ENCODE measurements at places on chromosomes 6 and 20.

DNA sequence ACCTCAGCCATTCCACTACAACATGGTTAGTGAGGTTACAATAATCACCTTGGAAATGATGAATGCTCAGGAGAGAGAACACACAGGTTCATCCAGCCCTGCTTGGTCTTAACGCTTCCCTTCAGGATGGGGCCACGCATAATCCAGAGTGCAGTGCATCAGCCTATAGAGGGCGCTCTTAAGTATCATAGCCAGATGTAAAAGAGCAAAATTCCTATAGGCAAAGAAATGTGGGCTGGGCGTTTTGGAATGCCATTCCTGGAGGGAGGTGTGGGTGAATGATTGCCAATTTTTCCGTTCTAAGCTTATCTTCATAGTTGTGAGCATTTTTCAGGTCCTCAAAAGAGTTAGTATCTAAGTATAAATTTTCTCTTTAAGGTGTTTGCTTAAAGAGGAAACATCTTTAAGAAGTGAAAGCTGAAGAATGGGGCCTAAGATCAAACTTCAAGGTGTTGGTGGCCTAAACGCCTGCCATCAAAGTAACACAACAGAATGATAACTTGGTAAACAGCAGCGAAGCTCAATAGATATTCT is 1.8 kb downstream of the RIPOR2 start:
- DNase-seq: no peak

- no peak for DNase-seq
Measured at GRCh38 chr6:42104804-42105125, 37.7 kb downstream of the C6orf132 start.

DNA sequence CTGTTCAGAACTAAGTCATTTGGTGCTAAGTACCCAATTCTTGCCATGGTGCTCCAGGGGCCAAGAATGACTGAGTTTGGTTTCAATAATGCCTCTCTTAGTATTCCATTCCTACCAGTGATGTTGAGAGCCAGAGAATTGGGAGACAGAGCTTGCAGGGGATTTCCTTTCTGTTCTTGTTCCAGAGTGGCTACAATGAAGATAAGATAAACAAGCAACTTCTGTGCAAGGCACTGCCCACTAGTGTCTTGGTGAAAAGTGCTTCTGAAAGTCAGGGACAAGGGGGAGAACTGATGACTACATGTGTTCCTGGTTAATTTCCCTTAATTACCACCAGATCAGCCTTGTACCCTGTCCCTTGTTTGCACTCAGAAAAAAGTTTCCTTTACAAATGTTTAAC is 421.6 kb downstream of the BCKDHB start:
- no peak for DNase-seq

DNA sequence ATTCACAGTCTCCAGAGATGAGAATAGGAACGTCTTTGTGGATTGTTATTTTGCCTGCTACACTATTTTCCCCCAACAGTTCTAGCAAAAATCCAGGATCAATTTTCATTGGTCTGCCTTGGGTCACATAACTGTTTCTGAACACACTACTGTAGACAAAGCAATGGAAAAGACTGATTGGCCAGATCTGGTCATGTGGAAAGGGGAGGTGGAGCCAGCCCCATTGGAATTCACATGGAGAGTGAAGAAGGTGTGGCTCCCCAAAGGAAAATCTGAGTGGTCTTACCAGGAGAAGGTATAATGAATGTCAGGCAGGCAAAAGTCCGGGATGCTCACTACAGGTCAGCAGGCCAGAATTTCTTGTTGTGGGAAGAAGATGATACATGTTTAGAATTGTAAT is 9.5 kb upstream of the TP53RK start:
- DNase-seq: no peak

- no peak for DNase-seq
Measured at GRCh38 chr6:109718991-109719390, 27.9 kb downstream of the FIG4 start.

DNA sequence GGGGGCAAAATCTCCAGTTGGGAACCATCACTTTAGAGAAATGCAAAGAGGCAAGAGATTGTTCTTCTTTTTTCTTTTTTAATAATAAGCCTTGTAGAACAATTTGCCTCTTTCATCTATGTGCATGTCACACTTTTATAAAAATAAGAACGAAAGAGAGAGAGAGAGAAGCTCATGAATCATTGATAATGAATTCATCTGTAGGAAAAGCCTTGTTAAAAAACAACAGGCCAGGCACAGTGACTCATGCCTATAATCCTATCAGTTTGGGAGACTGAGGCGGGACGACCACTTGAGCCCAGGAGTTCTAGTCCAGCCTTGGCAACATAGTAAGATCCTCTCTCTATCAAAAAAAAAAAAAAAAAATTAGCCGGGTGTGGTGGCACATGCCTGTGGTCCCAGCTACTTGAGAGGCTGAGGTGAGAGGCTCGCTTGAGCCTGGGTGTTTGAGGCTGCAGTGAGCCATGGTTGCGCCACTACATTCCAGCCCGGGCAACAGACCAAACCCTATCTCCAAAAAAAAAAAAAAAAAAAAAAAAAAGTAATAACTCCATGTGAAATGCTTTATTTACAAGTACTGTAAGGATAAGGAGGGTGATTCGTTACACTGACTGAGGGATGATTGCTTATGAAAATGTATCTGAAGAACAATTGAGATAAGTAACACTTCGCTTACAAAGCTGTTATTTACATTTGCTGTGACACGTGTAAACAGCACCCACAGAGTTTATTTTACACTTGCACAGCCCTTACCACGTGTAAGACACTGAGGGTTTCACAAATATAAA is 6.0 kb downstream of the CCN5 start:
- DNase-seq: no peak

GRCh38 chr6:159602431-159603041 is 90.5 kb downstream of the SOD2 start:
- DNase-seq: no peak

- no peak for DNase-seq
Measured at GRCh38 chr6:169499848-169500247, 202.0 kb downstream of the WDR27 start.

- no peak for DNase-seq
Measured at GRCh38 chr6:168700880-168701279, 259.9 kb downstream of the SMOC2 start.

- no peak for DNase-seq
Measured at GRCh38 chr6:18183766-18184165, 28.5 kb downstream of the KDM1B start.

- no peak for DNase-seq
Measured at GRCh38 chr20:36390719-36391415, 84.7 kb downstream of the DLGAP4 start.

- DNase-seq: no peak
Measured at GRCh38 chr6:37302086-37302686, 44.2 kb upstream of the TMEM217 start.

GRCh38 chr6:117497237-117497636 is 14.8 kb downstream of the DCBLD1 start:
- no peak for DNase-seq

- DNase-seq: no peak
Measured at GRCh38 chr6:169222126-169222525, 31.5 kb downstream of the THBS2 start.

DNA sequence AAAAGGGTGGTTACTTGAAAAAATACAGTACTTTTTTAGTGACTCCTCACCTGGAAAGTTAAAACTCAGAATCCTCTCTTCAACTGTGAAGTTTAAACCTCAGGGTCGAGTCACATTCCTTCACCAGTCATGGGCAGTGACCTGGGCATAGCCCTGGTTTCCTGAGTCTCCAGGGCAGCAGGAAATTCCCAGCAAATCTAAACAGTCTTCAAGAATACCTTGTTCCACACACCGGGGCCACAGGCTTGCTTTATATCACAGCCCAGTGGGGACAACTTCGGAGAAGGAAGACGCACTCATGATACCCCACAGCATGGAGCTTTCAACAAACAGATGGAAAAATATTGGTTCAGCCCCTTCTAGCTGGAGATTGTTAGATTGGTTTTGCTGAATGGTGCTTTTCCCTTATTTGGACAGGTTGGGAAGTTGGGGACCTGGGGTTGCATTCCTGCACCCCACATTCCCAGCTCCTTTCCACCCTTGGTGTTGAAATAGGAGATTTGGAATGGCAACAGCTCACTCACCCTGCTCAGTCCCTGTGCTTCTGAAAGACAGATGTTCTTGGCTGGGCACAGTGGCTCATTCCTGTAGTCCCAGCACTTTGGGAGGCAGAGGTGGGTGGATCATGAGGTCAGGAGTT is 113.0 kb upstream of the TMEM170B start:
- DNase-seq: no peak

- DNase-seq: peak; percentile 78
Measured at GRCh38 chr20:36202891-36203338, 33.4 kb upstream of the AAR2 start.

DNA sequence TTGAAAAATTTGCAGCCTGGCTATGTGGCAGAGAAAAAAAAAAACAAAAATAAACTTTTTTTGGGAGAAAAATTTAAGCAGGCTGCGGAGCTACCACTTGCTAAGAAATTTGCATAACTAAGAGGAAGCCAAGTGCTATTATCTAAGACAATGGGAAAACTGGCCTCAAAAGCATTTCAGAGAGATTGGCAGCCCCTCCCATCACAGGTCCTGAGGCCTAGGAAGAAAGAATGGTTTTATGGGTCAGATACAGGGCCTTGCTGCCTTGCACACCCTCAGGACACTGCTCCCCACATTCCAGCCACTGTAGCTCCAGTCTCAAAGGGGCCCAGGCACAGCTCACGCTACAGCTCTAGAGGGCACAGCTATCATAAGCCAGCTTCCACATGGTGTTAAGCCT is 777.9 kb downstream of the TENT5A start:
- no peak for DNase-seq

DNA sequence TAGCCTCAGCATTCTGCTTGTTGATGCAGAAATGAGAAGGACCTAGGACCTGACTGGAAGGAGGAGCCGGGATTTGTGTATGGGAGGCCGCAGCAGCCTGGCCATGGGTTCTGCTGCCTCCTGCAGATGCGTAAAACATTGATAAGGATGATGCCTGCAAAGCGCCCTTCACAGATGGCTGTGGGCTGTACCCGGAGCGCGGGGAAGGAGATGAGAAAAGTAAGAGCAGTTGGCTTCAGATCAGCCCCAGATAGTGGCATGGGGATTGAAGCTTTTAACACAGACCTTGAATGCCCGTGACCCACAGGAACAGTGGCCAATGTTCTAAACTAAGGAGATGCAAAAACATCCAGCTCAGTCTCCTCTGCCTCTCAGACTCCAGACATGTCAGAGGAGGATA is 136.4 kb upstream of the KCNG1 start:
- DNase-seq: no peak

- no peak for DNase-seq
Measured at GRCh38 chr20:48162621-48163020, 377.3 kb upstream of the SULF2 start.

GRCh38 chr6:10098756-10099528 is 315.9 kb downstream of the TFAP2A start:
- no peak for DNase-seq

DNA sequence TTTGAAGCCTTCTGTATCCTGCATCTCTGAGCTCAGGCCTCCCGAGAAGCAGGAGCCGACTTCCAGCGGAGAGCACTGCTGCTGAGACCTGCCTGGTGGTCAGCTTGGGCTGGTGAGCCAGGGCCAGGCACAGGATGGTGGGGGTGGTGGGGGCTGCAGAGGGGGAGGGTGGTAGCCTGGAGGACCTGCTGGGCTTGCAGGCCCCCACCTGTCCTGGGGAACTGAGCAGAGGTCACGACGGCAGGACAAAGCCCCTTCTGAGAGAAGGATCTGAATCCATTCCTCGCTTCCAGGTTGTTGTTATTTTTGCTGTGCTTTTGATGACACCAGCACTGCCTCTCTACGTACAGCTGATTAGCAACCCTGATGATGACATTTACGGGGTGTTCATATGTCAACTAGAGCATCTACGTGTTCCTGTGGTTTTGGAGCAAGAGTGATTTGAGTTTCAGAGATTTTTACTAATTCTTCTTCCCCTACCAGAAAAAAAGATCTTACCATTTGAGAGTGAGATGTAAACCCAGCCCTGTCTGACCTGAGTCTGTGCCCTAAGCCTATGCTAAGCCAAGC is 35.7 kb upstream of the CD93 start:
- no peak for DNase-seq

- DNase-seq: no peak
Measured at GRCh38 chr20:61757-62156, 25.7 kb upstream of the DEFB125 start.

DNA sequence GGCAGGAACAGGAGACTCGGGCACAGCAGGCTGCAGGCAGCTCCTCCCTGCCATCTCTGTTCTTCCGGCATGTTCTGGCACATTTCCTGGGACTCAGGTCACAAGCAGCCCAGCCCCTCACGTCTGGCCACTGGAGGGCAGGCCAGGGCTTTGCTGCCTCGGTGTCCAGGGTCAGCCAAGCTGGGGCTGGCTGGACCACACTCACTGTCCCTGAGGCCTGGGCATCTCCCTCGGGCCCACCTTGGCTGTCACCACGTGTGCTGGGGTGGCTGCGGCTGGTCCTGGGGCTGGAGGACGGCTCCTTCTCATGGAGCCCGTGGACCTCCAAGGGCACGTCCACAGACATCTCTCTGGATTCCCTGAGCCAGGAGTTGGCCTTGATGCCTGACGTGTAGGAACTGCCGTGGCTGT is 18.5 kb downstream of the FRMD1 start:
- DNase-seq: no peak

DNA sequence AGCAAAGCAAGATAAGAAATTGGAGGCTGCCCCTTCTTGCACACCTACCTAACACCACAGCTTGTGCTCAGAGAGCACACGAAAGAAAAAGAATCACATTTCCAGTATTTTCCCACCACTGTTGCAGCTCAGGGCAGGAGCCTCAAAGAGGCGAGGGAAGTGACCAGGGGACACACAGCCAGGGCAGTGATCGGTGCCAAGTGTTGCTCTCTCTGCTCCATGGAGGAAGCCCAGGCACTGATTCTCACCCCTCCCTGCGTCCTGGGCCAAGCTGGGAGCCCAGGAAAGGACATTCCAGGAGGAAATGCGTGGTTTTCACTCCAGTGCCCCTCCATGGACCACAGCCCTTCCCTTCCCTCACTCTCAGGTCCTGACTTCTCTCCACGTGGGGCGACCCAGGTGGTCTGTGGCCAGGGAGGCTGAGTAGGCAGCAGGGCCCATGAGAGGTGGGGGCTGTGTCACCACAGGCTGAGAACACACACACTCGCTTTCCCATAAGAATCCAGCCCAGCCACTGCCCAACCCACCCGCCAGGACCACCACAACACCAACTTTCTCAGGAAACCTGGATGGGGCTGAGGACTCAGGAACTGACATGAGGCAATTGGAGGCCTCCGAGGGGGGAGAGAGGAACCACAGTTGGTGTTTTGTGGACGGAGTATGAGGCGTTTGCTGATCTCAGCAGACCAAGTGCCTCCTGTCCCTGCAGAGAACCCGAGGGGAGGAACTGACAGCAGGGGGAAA is 81.7 kb upstream of the MAFB start:
- DNase-seq: no peak

- peak; percentile 70 for DNase-seq
Measured at GRCh38 chr6:11496152-11497060, 41.1 kb upstream of the TMEM170B start.

- no peak for DNase-seq
Measured at GRCh38 chr6:138063726-138064125, 43.5 kb downstream of the PERP start.

- no peak for DNase-seq
Measured at GRCh38 chr6:119256978-119257462, 92.5 kb downstream of the MAN1A1 start.
